Activated T-cell treated with anti-CD3 and anti-CD28 coated beads, Interleukin-2, amount 50 U/mL, for 4 hours (primary cell): ENCODE measurements at places on chromosomes 3 and 15. TPM values are rescaled to one million over a fixed set of nuclear protein-coding genes. Genes with fewer than 3 reads are reported as not detected.

GRCh38 chr3:185330644-185331043, 32.3 kb upstream of the MAP3K13 start:
- DNase-seq: no peak

- no peak for DNase-seq
These were observed 118.1 kb downstream of the CLSTN2 start for GRCh38 chr3:140052771-140053702.

DNA sequence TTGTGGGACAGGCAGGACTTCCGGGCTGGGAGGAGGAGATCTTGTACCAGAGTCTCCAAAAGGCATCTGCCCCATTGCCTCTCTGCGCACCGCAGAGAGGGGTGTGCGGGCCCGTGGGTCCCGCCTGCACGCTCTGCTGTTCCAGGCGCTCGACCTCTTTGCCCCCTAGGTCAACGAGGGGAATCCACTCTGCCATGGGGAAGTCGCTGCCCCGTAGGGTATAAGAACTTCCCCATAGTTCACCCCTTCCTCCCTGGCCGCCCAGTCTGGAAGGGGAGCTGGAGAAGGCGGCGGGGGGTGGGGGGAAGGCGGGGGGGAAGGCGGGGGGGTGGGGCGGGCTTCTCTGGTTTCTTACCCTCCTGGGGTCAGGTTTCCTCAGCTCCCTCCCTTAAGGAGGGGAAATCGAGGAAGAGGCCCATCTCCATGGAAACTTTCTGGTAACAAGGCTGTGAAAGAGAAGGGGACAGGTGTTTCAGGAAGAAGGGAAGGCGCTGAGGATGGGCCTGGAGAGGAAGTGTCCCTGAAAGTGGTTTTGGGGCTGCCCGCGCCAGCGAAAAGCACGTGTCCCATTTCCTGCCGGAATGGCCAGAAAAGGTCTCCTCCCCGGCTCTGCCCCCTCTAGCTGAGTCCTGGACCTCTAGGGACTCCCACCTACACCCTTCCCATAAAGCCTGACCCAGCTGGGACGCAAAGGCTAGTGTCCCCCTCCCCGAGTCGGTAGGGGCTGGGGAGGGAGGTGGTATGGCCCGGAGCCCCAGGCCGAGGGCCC, 27.5 kb downstream of the NR1I2 start:
- no peak for DNase-seq

Gene CSTA
- total RNA-seq: not detected
